ENCODE measurements at places on chromosomes 2 and 18. TPM values are rescaled to one million over a fixed set of nuclear protein-coding genes. Genes with fewer than 3 reads are reported as not detected.

The UGT1A3 gene
- total RNA-seq = not detected

- DNase-seq = no peak
- H3K36me3 ChIP-seq = no peaks in the 10 kb centered on the region
- H3K4me3 ChIP-seq = no peak overlapping the region
- no peaks in the 10 kb centered on the region for H3K4me1 ChIP-seq
Observed at GRCh38 chr2:123958011-123958410, 67.1 kb upstream of the CNTNAP5 start.

DNA sequence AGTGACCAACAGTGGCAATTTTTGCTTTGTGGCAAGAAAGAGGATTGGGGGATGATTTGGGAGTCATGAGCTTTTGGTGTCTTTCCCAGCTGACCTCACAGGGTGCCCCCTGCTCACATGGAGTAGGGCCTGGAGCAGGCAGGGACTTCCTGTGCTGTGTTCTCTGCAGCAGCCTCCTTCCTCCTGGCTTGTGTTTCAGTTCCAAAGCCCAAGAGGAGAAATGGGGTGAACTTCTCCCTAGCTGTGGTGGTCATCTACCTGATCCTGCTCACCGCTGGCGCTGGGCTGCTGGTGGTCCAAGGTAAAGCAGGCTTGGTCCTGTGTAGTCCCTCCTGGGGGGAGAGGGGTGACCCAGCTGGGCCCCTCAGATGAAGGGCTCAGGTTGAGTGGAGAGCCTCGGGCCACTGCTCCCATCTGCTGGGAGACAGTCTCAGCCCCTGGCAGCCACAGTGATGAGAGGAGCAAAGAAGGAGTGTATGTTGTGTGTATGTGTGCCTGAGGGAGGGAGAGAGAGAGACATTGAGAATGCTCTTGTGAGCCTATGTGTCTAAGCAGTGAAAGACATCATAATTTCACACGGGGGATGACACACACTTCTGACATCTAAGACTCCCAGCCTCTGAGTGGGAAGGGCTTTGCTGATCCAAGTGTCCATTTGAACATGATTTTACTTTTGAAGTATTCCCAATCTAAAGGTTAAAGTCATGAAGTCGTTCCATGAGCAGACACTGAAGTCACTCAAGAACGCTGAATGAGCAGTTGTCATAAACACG, 27.2 kb downstream of the MARCO start:
- peaks cover 20% of the 10 kb centered on the region for H3K4me1 ChIP-seq
- no peaks in the 10 kb centered on the region for H3K36me3 ChIP-seq
- H3K27ac ChIP-seq = no peak overlapping the region
- no peaks in the 10 kb centered on the region for H3K27me3 ChIP-seq
- no peak overlapping the region for H3K4me3 ChIP-seq
- no peak for DNase-seq

- no peak overlapping the region for H3K4me3 ChIP-seq
- no peaks in the 10 kb centered on the region for H3K27me3 ChIP-seq
- no peak overlapping the region for H3K27ac ChIP-seq
Observed at GRCh38 chr18:21262244-21262643, 20.2 kb downstream of the GREB1L start.

GRCh38 chr2:240997141-240997855, 1.1 kb upstream of the SNED1 start:
- H3K4me3 ChIP-seq = no peak overlapping the region
- DNase-seq = peak; percentile 53
- H3K36me3 ChIP-seq = no peaks in the 10 kb centered on the region
- H3K4me1 ChIP-seq = peaks cover 7% of the 10 kb centered on the region
- peaks cover 6% of the 10 kb centered on the region for H3K27me3 ChIP-seq
- H3K27ac ChIP-seq = no peak overlapping the region

DNA sequence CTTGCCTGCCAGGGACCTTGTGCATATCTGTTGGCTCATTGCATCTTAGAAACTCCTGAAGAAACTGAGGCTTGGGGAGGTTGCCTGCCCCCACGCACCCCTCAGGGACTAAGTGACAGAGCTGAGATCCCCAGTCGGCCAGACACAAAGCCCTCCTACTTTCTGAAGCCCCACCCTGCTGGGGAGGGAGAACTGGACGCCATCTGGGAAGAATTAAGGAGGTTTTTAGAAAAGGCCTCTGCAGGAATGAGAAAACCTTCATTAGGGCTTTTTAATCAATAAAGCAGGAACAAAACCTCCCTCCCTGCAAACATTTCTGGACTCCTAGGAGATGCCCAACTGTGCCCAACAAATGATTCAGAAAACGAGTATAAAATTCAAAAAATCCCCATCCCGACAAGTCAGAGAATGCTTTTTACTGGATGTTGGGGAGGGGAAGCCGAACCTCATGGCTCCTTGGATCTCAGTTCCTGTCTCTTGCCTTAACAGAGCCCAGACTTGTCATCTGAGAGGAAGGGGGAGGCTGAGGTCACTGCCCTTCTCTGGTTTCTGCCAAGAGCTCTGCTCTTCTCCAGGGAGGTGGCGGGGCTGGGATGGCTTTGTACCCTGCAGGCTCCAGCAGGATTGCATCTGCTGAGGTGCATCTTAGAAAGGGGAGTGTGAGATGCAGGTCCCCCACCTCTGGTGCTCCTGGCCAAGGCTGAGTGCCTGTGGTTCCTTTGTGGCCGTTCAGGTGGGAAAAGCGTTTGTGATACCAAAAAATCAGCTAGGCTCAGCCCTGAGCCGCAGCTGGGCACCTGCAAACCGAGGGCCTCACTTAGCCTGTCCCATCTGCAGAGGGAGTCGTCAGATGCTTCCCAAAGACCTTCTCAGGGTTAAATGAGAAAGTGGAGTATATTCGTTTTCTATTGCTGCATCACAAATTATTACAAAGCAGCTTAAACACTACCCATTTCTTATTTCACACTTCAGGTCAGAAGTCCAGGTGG, 142.4 kb downstream of the ZFP36L2 start:
- H3K27me3 ChIP-seq = no peaks in the 10 kb centered on the region
- no peak overlapping the region for H3K27ac ChIP-seq
- no peak for DNase-seq
- H3K4me1 ChIP-seq = peaks cover 38% of the 10 kb centered on the region
- H3K4me3 ChIP-seq = no peak overlapping the region

Data from natural killer cell (primary cell).